Suppressor macrophage treated with lipopolysaccharide for 4 hours (primary cell): ENCODE measurements at places on chromosomes 3 and 15.
A peak's percentile ranks its signal among the peaks of the same experiment; 100 is the strongest.

DNA sequence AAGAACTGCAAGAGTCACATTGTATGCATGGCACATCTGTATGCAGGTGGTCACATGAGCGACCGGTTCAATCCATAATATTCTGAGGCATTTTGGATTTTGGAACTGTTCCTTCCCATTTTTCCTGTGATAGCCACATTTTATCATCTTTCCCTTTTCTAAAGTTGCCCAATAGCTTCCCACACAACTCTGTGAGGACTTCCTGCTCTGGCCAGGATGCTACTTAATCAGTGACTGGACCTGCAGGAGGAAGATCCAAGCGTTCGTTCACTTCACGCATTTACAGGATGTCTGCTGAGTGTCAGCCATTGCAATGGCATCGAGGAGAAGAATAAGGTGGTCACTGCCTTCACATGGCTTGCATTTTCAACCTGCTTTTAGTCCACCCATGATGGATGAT lies 9.8 kb downstream of the KLHL6 start:
- DNase-seq = peak; percentile 47

DNA sequence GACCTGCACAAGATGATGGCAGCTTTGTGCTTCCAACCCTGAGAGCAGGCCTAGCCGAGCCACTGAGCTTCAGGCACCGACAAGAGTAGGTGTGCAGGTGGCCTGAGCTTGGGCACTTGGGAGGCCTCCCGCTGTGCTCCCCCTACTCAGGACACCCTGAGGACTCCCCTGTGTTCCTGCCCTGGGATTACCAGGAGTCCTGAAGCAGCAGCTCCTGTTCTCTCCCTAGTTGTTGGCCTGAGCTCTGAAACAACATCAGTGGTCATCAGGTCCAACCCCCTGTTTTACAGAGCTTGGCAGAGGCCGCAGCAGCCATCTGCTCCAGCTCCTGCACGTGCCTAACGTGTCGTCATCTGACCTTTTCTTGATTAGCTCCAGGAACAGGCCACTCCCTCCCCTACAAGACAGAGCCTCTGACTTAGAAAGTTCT lies 8.0 kb upstream of the MESP2 start:
- DNase-seq = no peak

DNA sequence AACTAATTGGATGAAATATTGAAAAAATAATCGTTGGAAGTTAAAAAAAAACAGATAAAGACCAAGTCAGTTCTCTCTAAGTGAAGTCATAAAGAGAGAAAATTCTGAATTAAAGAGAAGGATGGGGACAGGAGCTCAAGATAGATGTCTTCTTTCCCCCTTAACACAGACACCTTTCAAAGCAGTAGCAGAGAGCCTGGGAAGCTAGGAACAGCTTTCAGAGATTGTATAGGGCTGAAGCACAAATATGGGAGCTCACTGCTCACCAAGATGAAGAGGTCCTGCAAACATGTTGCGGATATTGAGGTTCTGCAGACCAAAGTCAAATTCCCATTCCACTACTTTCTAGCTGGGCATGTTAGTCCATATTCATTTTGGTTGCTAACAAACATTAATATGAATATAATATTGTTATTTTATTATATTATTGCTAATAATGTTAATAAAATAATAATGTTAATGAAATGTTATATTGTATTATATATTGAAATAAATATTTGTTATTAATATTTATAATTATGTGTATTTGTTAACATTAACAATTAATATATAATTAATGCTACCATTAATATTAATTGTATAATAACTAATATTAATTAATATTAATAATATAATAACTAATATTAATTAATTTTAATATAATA lies 319.1 kb downstream of the OXSM start:
- no peak for DNase-seq

DNA sequence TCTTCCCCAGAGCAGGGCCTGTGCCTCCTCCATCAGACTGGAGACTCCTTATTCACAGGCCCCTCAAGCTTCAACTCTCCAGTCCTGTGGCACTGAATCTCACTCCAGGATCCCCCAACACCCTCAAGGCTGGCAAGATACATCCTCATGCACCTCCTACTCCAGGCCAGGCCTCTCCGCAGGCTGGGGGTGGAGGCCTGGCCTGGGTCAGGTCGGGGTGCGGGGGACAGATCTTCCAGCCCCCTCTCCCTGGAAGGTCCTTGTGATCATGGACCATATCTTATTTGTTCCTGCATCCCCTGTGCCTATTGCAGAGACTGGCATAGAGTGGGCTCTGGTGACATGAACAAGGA lies 147.3 kb downstream of the SMAD6 start:
- DNase-seq = no peak

GRCh38 chr3:176906046-176906905 lies 291.0 kb downstream of the TBL1XR1 start:
- no peak for DNase-seq

GRCh38 chr15:65902373-65902772 lies 33.1 kb downstream of the RAB11A start:
- peak; percentile 91 for DNase-seq

DNA sequence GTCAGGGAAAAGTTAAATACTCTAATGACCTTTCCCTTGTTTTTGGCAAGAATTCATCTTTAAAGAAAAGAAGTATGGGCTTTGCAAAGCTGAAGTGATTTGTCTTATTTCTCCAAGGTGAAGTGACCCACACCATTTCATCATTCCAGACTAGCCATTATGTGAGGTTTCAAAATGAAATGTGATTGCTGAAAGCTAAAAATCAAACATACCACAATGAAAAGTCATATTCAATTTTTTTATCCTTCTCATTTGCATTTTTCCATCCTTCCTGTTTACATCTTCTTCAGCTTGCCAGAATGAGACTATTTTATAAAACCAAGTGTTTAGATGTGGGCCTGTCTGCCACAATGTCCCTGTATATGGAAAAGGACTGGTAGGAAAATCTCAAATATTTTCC lies 142.3 kb upstream of the STRIT1 start:
- no peak for DNase-seq

- no peak for DNase-seq
Observed at GRCh38 chr3:148748283-148748682, 50.6 kb downstream of the AGTR1 start.

- DNase-seq = no peak
Observed at GRCh38 chr3:137294839-137295238, 337.1 kb downstream of the IL20RB start.

GRCh38 chr15:92017882-92018534 lies 164.5 kb downstream of the SLCO3A1 start:
- no peak for DNase-seq

DNA sequence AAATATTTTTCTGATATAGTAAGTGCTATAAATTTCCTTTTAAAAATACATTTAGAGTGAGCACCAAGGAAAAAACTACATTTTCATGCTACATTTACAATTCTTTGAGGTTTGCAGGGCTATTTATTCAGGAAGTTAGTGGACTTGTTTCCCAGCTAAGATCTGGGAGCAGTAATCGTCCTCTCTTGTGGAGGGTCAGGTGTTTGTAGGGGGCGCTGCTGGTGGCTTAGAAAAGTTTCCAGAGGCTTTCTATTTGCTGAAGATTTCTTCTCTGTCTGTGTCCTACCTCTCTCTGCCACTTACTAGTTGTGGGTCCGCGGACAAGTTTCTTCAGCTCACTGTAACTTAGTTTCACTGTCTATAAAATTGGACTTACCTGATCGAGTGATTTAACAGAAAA lies 163.9 kb downstream of the PEX5L start:
- no peak for DNase-seq

GRCh38 chr3:150140614-150141321 lies 170.1 kb upstream of the PFN2 start:
- no peak for DNase-seq
